ENCODE measurements at places on chromosomes 6 and 20. TPM values are rescaled to one million over a fixed set of nuclear protein-coding genes. Genes with fewer than 3 reads are reported as not detected.

SAYSD1 gene
- total RNA-seq = 10.8 TPM

NHLRC1 gene
- total RNA-seq = 8.1 TPM

SFT2D1 gene
- total RNA-seq = 34.2 TPM

TENT5A gene
- total RNA-seq = 13.7 TPM

EYA2 gene
- total RNA-seq = not detected

VGLL2 gene
- total RNA-seq = not detected

HRH3 gene
- total RNA-seq = not detected

TMEM170B gene
- total RNA-seq = 1.6 TPM

SPO11 gene
- not detected for total RNA-seq

SLC17A3 gene
- not detected for total RNA-seq

EDN3 gene
- total RNA-seq = not detected

COL9A1 gene
- not detected for total RNA-seq

- no peak for DNase-seq
Observed at GRCh38 chr6:48986845-48987244, 476.2 kb downstream of the MMUT start.

DNA sequence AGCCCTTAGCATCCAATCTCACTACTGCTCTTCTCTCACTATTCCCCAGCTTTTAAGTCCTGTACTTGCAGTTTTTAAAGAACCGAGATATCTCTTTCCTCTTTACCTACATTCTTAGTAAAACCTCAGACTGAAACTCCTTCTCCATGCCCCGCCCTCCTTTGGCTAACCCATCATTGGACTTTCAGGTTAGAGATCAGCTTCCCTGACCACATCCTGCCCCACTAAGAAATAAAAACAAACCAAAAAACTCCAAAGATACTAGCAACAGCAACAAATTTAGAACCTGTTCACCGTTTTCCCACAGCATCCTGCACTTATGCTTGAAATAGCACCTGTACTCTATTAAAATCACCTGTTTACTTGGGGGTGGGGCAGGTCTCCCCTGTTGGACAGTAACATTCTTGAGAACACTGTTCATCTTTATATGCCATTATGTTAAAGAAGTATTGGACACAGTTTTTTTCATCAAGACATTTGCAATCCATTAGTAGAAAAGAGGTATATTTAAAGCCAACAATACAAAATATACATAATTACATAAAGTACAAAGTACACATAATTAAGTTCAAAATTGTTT, 16.3 kb upstream of the SMAP1 start:
- DNase-seq = no peak

DNA sequence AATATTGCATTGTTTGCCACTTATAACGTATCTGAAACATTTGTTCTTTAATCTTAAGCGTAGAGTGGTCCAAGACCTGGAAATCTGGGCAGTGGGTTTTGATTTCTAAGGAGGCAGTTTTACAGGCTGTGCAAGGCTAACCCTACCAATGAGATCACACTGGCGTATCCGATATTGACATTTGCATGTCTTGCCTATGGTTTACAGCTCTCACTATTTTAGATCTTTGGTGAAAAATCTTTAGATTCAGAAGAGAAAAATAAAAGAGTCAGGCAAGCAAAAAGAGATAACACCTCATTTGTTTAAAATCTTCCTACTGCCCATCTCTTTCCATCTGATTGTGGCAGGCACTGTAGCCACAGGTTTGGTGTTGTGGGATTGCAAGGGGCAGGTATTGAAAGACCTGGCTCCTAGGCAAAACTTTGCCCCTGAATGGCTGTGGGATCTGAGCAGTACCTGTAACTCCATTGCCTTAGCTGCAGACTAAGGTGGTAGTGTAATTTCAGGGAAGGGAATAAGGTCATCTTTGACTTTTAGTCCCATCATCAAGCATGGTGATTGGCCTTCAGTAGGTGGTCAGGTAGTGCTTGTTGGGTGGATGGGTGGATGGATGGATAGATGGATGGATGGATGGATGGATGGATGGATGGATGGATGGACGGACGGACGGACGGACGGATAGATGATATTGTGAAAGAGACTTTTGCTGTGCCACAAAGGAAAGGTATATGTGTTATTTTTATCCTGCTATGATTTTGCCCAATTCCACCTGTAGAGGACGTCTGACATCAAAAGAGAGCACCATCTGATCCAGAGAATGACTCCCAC, 1.9 kb downstream of the TNFAIP3 start:
- DNase-seq = no peak

- peak; percentile 17 for DNase-seq
Observed at GRCh38 chr6:25175681-25176080, 103.5 kb upstream of the CARMIL1 start.

DNA sequence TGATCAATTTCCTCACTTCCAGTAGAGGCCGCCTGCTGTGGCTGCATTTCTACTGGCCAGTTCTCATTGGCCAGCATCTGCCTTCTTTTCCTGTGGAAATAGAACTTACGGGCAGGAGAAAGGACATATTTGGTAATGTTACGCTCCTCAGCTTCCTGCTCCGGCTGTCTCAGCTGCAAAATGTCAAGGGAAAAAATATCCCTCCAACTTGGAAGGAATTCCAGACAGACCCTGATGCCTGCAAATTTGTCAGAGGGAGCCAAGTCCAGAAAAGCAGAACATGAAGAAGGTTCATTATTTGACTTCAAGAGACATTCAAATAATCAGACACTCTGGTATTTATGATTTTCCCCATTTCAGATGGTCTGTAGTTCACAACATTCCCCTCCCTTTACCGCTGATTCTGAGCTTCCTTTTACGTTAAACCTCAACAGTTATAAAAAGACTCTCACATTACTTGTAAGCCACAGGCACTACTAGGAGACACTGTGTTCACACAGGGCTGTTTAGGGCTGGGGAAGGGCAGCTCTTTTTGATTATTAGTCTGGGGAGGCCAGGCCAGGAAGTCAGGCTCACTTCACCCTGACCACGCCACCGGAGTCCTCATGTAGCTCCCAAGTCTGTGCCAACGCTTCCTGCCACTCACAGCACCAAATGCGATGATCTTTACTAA, 179.6 kb upstream of the CCN2 start:
- peak; percentile 71 for DNase-seq

GRCh38 chr6:36227379-36228228, 31.1 kb downstream of the BRPF3 start:
- no peak for DNase-seq

DNA sequence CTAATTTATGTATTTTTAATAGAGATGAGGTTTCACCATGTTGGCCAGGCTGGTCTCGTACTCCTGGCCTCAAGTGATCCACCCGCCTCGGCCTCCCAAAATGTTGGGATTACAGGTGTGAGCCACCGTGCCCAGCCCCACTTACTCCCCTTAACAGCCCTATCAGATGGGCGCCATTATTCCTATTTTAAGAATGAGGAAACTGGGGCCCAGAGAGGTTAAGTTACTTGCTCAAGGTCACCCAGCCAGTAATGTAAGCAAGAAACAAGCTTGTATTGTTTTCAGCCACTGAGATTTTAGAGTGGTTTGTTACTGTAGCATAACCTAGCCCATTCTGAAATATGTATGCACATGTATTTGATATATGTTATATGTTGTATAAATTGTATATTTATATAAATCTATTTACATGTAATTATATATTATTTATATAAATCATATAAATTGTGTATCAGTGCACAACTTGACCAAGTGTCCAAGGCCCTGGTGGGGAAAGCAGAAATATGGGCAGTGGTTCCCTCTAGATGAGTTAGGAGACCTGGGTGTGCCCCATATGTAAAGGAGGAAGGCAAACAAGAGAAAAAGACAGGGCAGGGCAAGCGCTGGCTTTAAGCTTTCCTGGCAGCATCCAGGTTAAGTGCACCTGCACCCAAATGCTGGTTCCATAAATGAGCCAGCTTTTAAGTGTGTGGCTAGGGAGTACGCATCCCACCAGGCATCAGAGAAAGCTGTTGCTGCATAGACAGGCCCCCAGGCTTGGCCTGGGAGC, 1.2 kb upstream of the GUCA1A start:
- no peak for DNase-seq

DNA sequence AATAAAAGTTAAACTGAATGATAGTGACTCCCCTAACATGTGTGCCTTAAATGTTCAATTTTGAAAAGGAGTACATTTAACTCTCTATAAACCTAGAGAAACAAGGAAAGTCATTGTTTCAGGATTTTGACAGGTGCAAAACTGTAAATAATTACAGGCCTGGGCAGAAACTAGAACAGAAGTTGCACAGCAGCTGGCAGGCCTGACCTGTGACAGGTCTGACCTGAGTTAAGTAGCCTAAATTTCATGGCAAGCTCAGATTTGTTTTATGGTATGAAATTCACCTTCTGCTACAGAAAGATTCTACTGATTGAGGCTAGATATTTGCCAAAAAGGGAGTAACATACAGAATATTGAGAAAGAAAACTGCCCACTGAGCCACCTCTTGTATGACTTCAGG, 166.1 kb downstream of the CDKAL1 start:
- no peak for DNase-seq

DNA sequence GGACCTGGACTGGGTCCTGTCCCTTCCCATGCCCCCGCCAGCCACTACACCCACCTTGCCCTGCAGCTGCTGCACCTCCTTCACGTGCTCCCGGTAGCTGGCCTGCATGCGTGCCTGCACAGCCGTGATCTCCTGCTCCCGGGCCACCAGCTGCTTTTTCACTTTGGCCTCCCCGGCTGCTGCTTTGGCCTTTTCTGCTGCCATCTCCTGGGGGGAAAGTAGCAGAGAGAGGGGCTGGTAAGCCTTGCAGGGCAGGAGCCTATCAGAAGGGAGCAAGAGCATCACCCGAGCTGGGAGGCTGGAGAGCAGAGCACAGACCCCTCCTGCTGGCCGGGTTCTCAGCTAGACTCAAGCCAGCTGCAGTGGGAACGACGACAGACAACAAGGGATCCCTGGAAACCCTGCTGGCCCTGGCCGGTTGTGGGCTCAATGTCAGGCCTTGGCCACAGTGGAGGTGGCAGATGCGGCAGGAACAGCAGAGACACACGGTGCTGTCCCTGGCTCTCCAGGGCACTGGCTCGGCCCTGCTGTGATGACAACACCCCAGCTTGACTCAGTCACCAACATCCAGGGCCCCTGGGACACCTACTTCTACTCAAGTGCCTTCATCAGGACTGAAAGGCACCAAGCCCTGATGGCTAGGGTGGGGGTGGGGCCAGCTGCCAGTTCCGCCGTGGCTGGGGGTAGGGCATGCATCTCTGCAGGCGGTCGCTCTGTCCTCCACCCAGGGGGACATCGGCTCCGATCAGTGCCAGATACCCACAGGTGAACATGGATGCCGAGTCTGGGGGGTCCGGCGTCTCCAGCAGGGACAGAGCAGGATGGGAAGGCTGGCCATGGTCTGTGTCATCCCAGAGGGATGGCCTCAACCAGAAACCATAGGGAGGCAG, 45.3 kb downstream of the RRBP1 start:
- DNase-seq = no peak

GRCh38 chr20:49904440-49905214, 10.7 kb downstream of the SPATA2 start:
- DNase-seq = no peak

GRCh38 chr20:36118371-36118770, 36.2 kb upstream of the EPB41L1 start:
- DNase-seq = no peak

- no peak for DNase-seq
Observed at GRCh38 chr6:24981386-24981760, 45.6 kb upstream of the RIPOR2 start.

- no peak for DNase-seq
Observed at GRCh38 chr6:39956936-39957335, 22.7 kb upstream of the MOCS1 start.

- DNase-seq = no peak
Observed at GRCh38 chr20:31913431-31914157, 38.3 kb downstream of the PDRG1 start.

- DNase-seq = no peak
Observed at GRCh38 chr6:91782802-91783201, 1195.9 kb upstream of the MAP3K7 start.

GRCh38 chr6:124973780-124974179, 11.5 kb downstream of the RNF217 start:
- no peak for DNase-seq

GRCh38 chr6:136767570-136768309, 24.5 kb downstream of the MAP3K5 start:
- no peak for DNase-seq

DNA sequence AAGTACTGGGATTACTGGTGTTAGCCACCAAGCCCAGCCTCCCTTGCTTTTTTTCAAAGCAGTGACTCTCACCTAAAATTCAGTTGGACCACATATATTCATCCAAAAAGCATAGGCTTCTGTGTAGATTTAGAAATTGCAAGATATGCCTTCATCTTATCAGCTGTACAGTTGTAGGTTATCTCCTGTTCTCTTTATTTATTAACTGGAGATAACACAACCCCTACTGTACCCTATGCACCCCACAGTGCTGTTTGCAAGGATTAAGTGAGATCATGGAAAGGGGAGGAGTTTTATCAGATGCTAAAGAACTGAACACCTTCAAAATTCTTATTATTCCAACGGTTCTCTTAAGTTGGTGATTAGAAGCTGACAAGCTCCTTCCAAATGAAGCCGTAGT, 164.4 kb upstream of the JARID2 start:
- no peak for DNase-seq

DNA sequence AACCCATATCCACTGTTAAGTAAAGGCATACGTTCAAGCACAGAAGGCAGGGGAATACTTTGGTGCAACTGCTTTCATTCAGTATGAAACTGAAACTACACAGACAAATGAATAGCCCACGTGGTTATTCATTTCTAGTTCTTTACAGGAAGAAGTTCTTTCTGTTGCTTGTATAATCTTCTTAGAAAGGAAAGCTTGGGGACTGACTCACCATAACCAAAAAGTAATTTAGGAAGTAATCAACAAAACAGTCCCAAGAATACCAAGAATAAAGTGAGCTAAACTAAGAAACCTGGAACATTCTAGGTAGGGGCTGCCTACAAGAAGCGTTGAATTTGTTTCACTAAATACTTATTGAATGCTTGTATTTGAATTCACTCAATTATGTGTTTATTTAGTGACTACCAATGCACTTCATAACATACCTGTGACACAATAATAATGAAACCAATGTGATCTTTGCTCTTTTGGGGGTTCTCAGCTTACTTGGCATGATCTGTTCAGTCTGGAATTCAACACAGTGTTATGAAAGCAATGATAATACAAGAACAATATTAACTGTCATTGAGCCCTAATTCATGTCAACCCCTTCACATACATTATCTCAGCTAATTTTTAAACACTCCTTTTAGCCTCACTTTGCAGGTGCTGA, 25.1 kb upstream of the KIAA0408 start:
- DNase-seq = peak; percentile 14

DNA sequence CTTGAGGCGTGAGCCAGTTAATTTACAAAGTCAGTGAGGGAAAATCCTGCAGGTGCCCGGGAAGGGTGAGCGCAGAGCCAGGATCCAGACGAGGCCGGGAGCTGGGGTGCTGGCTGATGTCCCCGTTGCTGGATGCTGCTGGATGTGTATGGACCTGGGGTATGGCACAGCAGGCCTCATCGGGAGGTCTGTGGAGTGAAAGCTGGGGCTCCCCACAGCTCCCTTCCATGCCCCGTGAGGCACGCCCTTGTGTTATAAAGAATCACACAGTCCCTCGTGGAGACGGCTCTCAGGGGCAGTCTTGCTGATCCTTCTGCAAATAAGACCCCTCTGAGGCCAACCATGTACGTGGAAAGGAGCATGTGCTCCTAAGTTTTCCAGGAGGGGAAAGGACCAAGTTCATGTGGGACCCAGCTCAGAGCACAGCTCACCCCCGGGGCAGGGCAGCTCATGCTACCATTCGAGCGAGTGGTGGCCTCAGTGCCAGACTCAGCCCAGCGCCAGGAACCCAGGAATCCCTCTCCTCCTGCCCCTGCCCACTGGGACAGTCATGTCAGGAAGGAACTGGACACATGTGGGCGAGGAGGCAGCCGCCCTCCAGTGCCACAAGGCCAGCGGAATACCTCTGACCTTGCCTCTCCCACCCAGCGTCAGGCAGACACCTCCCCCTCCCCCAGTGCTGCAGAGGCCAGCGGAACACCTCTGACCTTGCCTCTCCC, 97.5 kb downstream of the CDH4 start:
- DNase-seq = no peak
